ENCODE measurements at places on chromosomes 16 and 17.

DNA sequence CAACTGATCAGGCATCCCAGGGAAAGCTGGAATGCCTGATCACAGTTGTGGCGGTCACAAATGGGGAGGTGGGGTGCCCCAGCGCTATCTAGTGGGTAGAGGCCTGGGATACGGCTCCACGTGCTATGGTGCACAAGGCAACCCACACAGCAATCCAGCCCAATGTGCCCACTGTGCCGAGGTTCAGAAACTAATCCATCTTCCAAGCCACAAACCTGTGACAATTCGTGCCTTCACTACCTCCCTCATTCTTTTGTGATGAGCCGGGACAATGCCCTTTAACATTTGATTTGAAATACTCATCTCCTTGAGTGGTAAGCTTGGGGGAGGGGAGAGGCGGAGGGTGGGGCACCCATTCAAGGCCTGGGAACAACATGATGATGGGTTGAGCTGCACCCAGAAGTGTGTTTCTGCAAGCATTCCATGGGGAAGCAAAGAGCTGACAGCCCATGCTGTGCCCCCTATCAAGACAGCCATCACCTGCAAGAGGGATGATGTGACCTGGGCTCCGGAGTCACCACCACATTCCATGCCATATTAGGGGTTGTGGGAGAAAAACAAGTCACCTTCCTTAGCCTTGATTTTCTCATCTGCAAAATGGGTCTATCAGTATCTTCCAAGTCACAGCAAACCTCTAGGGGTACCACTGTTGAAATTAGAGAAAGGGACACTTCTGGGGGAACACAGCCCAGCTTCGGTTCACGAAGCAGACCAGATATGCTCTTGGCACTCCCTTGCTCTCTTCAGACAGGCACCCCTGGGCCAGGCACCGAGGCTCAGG lies 3.7 kb downstream of the ELOB start:
- DNase-seq: no peak

- DNase-seq: no peak
Observed at GRCh38 chr16:50685462-50686063, 4.5 kb upstream of the SNX20 start.

- DNase-seq: no peak
Observed at GRCh38 chr16:54454616-54455015, 168.0 kb upstream of the IRX3 start.

DNA sequence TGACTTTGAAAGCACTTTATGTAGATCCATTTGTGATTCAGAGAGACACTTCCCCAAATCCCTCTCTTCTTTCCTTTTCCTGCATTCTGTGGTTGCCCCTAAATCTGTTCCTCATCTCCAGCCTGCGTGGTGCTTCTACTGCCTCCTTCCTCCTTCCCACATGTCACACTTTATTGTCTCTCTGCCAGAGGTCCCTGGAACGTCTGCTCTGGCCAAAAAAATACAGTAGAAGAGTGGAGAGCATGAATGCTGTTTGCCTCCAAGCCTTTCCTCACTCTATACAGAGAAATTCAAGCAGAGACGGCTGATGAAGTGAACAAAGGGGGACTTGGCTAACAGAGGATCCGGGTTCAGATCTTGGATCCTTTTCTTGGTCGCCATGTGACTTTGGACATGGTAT lies 22.8 kb upstream of the IRX3 start:
- no peak for DNase-seq

- no peak for DNase-seq
Observed at GRCh38 chr16:8063159-8063558, 527.2 kb downstream of the TMEM114 start.

DNA sequence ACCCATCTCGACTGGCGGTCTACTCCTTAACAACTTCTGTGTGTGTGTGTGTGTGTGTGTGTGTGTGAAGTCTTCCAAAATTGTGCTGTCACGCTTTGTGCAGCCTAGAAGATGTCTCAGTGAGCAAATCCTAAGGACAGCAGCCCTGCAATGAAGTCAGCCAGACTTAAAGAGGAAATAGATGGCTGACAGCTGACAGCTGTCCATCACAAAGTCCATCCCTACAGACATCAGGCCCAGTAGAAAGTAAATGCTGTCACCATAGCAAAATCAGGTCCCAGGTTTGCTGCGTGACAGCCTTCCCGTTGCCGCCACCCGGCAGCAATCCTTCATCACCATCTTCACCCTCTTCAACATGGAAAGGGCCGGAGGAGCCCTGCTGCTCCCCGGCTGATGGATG lies 416.0 kb downstream of the SOX9 start:
- no peak for DNase-seq

GRCh38 chr17:79031996-79032875 lies 8.3 kb downstream of the C1QTNF1 start:
- no peak for DNase-seq

GRCh38 chr16:11449716-11450115 lies 104.5 kb downstream of the RMI2 start:
- no peak for DNase-seq

DNA sequence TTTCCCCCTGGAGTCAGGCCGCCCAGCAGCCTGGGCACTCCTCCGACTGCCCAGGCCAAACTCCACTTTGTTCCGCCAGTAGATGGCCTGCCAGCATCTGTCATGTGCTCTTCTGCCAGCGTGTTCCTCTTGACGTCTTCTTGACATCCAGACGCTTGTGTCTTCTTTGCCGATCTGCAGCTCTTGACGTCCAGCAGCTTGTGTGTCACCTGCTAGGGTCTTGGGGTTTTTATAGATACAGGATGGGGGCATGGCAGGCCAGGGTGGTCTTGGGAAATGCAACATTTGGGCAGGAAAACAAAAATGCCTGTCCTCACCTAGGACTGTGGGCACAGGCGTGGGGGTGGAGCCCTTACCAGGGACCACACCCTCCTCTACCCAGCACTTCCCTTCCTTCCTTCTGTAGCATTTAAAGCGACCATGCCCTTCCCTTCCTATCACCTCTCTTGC lies 88.7 kb downstream of the BMERB1 start:
- DNase-seq: no peak

DNA sequence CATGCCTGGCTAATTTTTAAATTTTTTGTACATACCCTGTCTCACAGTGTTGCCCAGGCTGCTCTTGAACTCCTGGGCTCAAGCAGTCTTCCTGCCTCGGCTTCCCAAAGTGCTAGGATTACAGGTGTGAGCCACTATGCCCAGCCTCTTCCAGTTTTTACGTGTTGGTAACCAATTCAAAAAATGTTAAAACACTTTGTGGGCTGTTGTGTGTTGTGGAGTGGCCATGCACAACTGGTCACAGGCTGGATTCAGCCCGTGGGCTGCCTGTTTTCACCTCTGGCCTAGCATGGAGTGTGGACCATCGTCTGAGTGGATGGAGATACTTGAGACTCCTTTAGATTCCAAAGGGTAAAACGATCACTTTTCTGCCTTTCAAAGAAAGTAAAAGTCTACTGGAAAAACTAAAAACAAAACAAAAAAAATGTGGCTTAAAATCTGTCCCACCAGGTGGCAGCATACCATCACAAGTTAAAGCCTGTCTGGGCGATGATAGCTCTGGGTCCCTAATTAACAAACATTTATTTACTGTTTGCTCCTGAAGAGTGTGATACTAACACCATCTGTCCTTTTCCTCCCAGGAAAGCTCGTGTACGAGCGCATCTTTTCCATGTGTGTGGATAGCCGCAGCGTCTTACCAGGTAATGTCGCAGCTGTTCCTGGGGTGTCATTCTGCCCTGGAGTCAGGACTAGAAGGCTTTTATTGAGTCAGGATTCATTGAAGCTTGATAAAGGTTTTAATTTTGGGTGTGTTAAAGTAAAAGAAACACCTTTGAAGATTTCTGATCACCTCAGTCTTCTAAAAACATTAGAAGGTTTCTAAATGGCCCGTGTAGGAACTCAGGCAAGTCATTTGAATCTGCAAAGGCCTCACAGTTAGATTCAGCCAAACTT lies 45.8 kb downstream of the VPS35L start:
- DNase-seq: peak; percentile 29

- DNase-seq: no peak
Observed at GRCh38 chr17:52047086-52047485, 111.4 kb downstream of the CA10 start.

DNA sequence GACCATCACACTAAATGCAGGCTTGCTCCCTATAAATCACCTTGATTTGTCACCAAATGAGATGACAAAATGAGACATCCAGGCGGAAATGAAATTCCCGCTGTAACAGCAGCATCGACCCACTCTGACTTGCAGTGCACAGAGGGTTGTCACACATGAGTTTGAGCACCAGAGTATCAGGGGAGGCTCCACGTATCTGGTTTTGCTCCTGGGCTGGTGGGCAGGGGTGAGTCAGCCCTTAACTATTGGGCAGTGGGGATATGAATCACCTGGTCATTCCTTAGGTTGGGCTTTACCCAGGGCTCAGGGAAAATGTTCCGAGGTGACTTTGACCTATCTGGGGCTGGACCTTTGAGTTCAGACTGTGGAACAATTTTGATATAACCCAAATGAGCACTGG lies 245.2 kb upstream of the CCL2 start:
- no peak for DNase-seq

- no peak for DNase-seq
Observed at GRCh38 chr16:20401066-20401465, 3.5 kb downstream of the PDILT start.

DNA sequence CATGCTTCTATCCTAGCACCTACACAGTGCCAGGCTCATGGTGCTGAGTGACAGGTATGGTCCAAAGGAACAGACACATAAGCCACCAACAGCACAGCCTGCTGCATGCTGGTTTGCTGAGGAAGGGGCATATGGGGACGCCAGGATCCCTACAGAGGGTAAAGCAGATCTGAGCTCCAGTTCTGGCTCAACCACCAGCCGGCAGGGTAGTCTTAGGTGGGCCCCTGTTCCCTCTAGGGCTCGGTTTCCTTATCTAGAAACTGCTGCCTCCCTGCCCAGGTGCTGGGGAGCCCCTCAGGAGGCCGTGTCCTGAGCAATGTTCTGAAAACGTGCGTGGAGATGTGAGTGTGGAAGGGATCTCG lies 24.2 kb upstream of the MRPS23 start:
- DNase-seq: no peak

- DNase-seq: no peak
Observed at GRCh38 chr17:6668727-6669425, 17.3 kb downstream of the C17orf100 start.

DNA sequence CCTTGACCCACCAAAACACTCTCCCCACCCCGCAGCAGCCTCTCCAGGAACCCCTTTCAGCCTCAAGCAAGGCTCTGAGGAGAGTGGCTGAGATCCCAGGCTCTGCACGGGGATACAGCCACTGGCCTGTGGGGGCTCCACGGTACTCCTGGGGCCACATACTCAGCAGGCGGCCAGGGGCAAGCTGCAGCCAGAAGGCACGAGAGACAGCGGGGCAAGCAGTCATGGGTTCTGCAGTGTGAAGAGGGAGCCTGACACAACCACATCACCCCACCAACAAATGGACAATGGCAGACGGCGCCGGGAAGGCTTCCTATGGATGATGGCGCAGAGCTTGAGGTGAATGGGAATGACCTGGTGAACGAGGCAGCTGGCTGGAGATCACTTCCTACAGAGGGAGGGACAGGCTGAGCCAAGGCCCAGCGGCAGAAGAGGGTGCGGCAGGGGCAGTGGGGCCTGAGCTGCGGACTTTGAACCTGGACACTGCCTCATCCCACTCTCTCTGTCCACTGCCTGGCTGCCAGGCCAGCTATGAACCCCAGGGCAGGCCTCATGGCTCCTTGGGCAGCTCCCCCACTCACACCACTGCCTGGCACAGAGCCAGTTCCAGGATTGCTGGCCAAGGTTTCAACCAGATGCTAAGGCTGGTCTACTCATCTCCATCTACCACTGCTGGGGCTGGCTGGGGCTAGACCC lies 10.8 kb upstream of the BCAR1 start:
- no peak for DNase-seq

GRCh38 chr16:12965274-12965804 lies 63.9 kb downstream of the SHISA9 start:
- no peak for DNase-seq

- DNase-seq: no peak
Observed at GRCh38 chr16:76444832-76445231, 167.6 kb downstream of the CNTNAP4 start.

DNA sequence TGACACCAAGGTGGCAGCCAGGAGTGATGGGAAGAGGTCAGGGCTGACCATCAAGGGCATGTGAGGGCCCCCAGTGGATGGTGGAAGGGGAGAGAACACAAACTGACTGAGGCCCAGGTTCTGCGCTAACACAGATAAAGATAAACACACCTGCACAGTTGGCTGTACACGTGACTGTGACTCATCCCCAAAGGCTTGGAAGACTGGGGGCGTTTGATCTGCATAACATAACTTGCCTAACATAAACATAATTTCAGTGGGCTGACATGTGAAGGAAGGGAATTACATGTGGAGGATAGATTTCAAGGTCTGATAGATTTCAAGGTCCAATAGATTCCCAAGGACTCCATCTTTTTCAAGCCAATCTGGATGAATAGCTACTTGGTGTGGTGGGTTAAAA lies 100.9 kb upstream of the TNRC6C start:
- DNase-seq: no peak

GRCh38 chr17:1322480-1322879 lies 43.0 kb downstream of the TRARG1 start:
- DNase-seq: no peak

- no peak for DNase-seq
Observed at GRCh38 chr16:2091547-2092255, 43.9 kb downstream of the TSC2 start.

DNA sequence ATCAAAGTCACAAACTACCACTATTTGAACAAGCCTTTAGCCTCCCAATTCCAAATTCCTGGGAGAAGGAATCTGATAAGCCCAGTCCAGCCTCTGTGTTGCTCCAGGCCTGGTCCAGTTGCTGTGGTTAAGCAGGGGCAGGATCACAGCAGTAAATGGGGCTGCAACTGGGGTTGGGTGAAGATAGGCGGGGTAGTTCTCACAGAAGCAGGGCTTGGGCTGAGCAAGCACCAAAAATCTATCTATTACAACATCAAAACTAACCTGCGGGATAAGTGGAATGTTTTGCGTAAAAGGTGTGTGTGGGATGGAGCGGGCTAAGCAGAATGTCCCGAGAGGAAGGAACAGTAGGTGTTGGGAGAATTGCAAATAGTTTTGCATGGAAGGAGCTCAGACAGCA lies 23.0 kb upstream of the RNF135 start:
- DNase-seq: no peak

GRCh38 chr17:61209525-61209924 lies 190.1 kb upstream of the TBX2 start:
- no peak for DNase-seq

GRCh38 chr17:10360578-10360977 lies 12.2 kb downstream of the MYH13 start:
- no peak for DNase-seq

GRCh38 chr17:78476973-78477372 lies 98.5 kb downstream of the PGS1 start:
- no peak for DNase-seq

- DNase-seq: peak; percentile 76
Observed at GRCh38 chr16:87203060-87203656, 114.0 kb downstream of the C16orf95 start.

DNA sequence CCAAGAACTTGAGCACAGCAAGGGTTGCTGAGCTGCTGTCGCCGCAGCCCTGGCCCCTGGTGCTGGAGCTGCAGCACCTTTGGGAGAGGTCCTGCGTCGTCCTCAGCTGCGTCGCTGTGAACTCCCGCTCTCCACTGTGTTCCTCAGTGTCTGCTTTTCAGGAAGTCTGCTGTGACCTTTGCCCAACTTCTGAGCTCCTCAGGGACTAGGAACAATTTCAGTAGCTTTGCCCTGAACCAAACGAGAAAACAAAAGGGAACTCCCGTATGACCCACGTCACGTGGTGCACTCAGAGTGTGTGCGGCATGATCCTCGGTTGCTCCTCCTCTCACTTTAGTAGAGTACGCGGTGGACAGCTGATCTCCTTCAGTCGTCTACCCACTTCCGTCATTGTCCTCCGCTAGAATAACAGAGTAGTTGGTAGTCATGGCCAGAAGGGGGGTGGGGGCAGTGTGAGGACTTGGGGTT lies 44.2 kb downstream of the WDR45B start:
- DNase-seq: peak; percentile 31

GRCh38 chr16:84132527-84133285 lies 12.3 kb downstream of the HSDL1 start:
- DNase-seq: no peak
